ENCODE measurements at places on chromosomes 16 and 17.
A peak's percentile ranks its signal among the peaks of the same experiment; 100 is the strongest.

DNA sequence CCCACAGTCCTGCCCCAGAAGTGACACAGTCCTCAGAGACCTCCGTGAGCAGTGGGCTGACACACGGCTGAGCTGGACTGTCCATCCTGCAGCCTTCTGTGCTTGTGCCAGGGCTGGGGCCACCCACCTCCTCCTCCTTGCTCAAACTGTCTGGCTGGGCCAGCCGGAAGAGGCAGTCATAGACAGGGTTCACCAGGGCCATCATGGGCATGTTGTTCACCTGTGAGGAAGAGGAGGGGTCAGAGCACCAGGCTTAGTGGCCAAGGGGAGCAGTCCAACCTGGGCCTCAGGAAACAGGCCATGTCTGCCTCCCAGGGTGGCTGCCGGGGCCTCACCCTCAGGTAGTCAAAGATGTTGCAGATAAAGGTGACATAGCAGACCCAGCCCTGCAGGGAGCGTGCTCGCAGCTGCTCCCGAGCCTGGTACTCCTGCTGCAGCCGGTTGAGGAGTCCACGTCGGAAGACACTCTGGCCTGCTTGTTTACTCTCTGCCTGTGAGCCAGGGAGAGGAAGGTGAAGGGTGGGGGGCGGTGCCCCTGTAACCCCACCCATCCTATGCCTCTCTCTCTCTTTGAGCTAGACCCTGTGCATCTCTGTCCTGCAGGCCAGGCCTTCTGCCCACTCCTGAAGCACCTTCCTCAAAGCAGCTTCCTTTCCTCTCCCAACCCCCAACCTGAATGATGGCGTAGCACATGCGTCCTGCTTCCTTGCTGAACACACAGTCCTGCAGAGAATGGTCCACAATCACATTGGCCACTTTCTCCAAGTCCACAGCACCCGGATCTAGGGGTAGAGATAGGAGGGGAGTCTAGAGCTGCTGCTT lies 3.4 kb downstream of the MIF4GD start:
- no peak for DNase-seq

GRCh38 chr16:72198771-72199201 lies 26.8 kb upstream of the PMFBP1 start:
- DNase-seq: no peak

- no peak for DNase-seq
These were observed 257.6 kb downstream of the CBLN1 start for GRCh38 chr16:49024016-49024415.

DNA sequence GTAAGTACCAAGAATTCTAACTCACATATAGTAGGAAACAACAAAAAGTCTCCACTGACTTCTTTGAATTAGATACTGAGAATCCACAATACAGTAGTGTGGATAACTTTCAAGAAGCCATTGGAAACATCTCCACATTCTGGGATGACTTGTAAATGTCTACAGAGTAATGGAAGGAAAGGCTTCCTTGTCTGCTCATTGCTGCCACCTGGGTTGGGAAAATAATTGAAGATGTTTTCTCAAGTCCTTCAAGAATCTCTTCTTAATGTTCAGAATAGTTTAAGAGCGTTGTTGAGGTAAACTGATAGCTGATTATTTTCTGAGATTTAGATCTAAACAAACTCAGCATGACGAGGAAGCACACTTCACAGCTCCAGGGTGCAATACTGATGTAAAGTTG lies 14.0 kb downstream of the CPSF4L start:
- no peak for DNase-seq

DNA sequence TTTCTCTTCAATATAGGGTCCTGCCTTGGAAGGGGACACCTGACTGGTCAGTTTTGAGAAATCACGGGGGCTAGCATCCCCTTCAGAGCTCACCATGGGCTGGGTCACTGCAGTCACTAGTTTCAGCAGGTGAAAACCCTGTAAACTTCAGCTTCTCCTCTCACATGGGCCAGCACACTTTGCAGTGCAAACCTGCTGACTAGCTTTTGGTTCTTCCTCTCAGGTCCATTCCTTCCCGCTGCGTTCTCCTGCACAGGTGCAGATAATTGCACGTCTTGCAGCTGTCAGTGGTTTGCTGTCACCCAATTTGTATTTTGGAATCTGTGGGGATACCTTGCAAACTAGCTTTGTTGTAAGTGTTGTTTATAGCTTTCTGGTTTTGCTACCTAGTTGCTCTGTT lies 95.1 kb downstream of the LYRM1 start:
- DNase-seq: no peak

GRCh38 chr17:31900877-31901276 lies 631 bp downstream of the UTP6 start:
- DNase-seq: no peak

- DNase-seq: no peak
These were observed 163.5 kb downstream of the COPRS start for GRCh38 chr17:31695456-31696090.

GRCh38 chr16:67404740-67405226 lies 11.5 kb upstream of the TPPP3 start:
- DNase-seq: no peak

DNA sequence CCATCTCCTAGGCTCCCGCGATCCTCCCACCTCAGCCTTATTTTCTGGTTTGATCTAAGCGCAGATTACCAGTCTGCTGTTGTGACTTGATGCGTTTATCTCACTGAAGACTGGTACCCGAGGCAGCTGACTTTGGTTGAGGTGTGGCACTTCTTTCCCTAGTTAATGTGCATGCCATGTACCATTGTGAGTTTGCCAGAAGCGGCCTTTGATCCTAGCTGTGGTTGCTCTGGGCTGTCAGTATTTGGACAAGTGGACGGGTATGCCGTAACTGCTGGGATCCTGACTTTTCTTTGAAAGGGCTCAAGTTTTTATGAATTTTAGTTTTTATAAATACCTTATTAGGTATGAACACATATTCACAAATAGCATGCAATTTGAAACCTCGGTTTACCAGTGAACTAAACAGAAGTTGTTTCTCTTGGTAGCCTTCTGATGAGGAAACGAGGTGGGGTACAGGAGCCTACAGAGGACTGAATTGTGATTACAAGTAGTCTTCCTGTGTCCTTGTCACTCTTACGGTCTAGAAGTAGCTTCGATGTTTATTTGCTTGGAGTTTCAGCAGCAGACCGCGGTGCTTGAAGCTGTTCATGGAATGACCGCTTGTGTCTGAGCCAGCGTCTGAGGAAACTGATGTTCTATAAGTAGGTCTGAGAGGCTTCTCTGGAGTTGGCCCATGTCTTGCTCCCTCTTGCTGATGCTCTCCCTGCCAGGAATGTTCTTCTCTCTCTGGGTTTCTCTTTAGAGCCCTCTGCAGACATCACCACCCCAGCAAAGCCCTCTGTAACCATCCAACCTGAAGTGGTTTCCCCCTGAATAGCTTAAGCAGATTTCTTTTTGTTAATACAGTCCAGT lies 40.0 kb downstream of the SEC14L1 start:
- no peak for DNase-seq

- DNase-seq: no peak
These were observed 14.5 kb upstream of the MTSS2 start for GRCh38 chr16:70700101-70701020.

DNA sequence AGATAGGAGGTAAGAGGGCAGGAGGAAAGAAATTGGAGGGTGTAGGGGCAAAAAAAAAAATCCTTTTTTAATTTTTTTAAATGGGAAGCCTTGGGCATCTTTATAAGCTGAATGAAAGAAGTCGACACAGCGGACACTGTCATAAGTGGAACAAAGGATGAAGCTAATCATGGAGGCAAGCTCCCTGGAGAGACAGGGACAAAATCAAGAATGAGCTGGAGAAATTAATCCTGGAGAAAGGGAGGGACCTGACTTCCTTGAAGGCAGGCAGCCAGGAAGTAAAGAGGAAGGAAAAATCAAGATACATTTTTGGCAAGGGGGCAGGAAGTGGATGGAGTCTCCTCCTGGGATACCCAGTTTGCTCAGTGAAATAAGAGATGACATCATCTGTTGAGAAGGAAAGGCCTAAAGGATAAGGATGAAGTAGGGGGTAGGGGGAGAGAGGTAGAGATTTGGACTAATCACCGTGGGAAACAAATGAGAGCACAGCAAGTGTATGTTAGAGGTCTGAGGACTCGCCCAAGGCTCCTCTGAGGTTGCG lies 179.3 kb downstream of the SLC39A11 start:
- DNase-seq: no peak

GRCh38 chr16:52552643-52553042 lies 5.7 kb upstream of the TOX3 start:
- no peak for DNase-seq

DNA sequence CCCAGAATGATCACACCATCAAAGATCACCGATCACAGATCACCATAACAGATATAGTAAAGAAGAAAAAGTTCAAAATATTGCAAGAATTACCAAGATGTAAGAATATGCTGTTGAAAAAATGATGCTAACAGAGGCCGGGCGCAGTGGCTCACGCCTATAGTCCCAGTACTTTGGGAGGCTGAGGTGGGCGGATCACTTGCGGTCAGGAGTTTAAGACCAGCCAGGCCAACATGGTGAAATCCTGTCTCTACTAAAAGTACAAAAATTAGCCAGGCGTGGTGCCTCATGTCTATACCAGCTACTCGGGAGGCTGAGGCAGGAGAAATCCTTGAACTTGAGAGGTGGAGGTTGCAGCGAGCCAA lies 53.2 kb downstream of the CPPED1 start:
- DNase-seq: peak; percentile 8

DNA sequence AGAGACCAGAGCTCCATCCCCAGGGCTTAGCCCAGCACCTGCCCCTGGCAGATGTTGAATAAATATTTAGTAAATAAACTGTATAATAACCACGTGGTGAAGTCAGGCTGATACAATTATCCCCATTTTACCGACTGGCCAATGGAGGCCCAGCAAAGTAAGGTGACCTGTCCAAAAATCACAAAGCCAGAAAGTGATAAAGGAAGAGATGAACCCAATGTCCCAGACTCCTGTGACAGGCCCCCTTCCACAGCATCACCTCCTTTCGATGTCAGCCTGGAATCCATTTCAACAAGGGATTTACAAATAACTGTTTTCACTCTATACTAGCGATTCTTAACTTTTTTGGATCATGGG lies 5.5 kb downstream of the TVP23A start:
- no peak for DNase-seq

DNA sequence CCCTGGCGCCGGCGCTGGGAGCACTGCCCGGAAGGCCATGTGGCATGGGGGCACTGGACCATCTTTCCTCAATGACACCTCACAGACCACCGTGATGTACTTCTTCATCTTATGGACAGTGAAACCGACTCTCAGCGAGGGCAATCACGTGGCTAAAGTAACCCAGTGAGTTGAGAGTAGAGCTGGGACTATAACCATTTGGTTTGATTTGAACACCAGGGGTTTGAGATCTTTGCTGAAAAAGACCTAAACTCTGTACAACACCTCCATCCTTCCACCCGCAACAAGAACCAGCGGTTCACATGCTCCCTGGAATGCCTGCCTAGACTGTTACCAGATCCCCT lies 3.3 kb downstream of the ITGA2B start:
- DNase-seq: no peak

- no peak for DNase-seq
These were observed 142.3 kb downstream of the PMP22 start for GRCh38 chr17:15122857-15123256.

GRCh38 chr17:80786470-80786869 lies 205.2 kb upstream of the CHMP6 start:
- no peak for DNase-seq

- no peak for DNase-seq
These were observed 12.3 kb downstream of the CHMP6 start for GRCh38 chr17:81003711-81004475.

- peak; percentile 35 for DNase-seq
These were observed 3.0 kb upstream of the CHD3 start for GRCh38 chr17:7885367-7886226.

GRCh38 chr17:17751489-17752088 lies 70.3 kb downstream of the RAI1 start:
- DNase-seq: peak; percentile 27

DNA sequence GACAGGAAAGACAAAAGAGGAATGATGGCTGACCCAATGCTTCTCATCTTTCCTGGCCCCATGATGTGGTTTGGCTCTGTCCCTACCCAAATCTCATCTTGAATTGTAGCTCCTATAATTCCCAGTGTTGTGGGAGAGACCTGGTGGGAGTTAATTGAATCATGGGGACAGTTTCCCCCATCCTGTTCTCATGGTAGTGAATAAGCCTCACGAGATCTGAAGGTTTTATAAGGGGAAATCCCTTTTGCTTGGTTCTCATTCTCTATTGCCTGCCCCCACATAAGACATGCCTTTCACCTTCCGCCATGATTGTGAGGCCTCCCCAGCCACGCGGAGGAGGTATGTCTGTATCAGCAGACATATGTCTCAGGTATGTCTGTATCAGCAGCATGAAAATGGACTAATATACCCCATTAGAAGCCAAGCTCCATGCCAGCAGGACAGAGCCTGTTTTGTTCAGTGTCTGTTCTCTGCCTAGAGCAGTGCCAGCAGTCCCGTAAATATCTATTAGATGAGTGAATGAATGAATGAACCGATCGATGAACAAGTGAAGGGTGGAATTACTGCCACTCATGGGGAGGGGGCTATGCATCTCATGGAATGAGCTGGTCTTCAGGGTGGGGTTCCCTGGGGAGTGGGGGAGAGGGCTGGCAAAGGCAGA lies 304.4 kb downstream of the SOX9 start:
- peak; percentile 7 for DNase-seq

DNA sequence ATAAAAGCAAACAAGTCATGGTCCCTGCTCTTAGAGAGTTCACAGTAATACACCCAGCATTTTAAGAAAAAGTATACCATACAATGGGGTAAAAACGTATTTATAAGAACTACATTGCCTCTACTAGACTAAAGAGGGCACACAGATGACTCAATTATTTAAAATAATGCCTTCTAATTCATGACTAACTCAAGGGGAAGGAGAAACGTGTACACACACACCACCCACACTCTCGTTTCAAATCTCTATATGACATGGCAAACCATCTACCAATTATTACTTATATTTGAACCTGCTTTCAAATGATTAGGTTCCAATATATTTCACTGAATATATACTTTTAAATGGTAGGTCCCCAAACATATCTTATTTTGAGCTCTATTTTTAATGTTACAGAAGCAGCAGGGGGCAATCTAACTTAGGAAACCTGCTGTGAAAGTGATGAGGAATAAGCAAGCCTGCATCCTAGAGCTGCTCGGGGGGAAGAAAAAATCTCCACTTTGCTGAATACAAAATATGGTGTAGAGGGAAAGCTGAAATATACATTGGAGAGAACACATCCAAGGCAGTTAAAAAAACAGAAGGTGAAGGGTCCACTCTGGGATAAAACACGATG lies 232.4 kb upstream of the PSMD7 start:
- no peak for DNase-seq

GRCh38 chr16:82108100-82108499 lies 61.9 kb downstream of the MPHOSPH6 start:
- no peak for DNase-seq
